SJSA1 (cell line): ENCODE measurements at places on chromosomes 3 and 15. TPM values are rescaled to one million over a fixed set of nuclear protein-coding genes. Genes with fewer than 3 reads are reported as not detected.

BBS4 gene
- total RNA-seq, result 14.4 and 18.5 TPM in 2 replicates

PLCB2 gene
- 34.8 and 61.9 TPM in 2 replicates for total RNA-seq

SLC33A1 gene
- total RNA-seq, result 24.9 and 27.7 TPM in 2 replicates

- H3K27me3 ChIP-seq, result no peaks in the 10 kb centered on the region
- H3K27ac ChIP-seq, result no peak overlapping the region
- no peak for DNase-seq
These were observed 77.9 kb downstream of the APBA2 start for GRCh38 chr15:28963711-28964081.

DNA sequence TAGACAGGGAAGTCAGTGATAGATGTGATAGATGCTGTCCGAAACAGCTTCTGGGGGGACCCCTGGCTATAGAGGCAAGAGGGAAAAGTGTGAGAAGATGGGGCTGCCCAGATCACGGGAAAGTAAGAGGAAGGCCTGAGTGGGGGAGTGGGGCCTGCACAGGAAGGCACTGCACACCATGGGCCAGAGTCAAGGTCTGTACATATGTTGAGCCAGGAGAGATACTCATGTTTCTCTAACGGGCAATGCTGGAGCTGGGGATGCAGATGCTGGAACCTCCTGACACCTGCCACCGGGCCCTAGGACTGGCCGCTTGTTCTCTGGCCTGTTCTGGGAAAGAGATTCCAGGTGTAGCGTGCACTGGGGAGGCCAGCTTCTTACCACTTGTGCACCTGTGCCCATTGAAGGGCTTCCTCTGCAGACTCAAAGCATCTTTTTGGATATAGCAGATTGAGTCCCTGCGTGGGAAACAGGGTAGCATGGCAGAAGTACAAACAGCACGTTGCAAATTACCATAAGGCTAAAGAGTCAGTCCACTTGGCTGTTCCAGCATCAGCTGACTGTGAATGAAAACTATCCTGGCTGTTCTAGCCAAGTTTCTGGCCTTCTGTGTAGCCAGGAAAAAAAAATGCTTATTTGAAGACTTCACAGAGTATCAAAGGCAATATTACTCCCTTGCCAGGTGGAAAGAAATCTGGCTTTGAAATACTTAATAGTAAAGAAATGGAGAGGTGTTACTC, 77.1 kb upstream of the GSK3B start:
- H3K36me3 ChIP-seq, result no peaks in the 10 kb centered on the region
- peaks cover 39% of the 10 kb centered on the region for H3K4me1 ChIP-seq
- no peak overlapping the region for H3K4me3 ChIP-seq
- H3K27ac ChIP-seq, result no peak overlapping the region
- H3K27me3 ChIP-seq, result no peaks in the 10 kb centered on the region
- DNase-seq, result no peak

DNA sequence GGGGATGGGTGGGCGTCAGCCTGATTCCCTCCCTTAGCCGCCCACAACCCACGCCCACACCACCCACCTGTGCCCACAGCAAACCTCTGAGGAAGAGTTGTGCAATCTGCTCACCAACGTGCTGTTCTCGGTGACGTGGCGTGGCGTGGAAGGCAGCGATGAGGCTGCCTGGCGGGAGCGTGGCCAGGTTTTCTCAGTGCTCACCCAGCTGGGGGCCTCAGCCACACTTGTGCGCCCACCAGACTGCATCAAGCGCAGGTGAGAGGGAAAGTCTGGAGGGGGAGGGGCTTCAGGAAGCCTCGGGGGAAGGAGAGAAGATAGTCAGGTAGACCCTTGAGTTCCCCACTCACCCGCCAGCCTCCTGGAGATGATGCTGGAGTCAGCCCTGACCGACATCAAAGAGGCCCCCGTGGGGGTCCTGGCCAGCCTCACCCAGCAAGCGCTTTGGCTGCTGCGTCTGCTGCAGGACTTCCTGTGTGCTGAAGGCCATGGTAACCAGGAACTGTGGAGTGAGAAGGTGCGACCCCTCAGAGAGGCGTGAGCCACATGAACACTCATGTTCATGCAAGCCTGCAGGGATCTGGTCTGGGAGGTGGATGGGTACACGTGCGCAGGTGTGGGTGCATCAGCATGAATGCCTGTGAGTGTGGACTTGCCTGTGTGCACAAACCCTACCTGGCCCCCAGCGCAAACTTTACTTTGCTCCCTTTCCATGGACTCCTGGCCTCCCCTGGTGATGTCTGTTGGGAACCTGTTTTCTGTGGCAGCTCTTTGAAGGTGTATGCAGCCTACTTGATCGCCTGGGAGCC, 21.7 kb downstream of the NBEAL2 start:
- no peak overlapping the region for H3K4me3 ChIP-seq
- H3K4me1 ChIP-seq, result peaks cover 14% of the 10 kb centered on the region
- no peak overlapping the region for H3K27ac ChIP-seq

DNA sequence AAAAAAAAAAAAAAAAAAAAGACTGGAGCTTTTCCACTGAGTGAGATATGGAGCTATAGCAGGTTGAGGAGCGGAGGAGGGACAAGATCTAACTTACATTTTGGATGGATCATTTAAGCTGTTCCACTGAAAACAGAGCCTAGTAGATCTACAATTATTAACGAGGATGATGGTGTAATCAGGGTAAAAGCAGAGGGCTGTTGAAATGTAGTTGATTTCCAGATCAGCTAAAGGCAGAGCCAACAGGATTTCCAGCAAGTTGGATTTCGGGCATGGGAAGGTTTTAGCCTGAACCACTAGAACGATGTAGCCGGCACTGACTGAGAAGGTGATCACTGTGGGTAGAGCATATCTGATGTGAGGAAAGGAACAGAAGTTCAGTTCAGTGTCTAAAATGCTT, 360.7 kb downstream of the EPHB1 start:
- H3K4me3 ChIP-seq, result no peak overlapping the region
- DNase-seq, result no peak
- no peak overlapping the region for H3K27ac ChIP-seq
- no peaks in the 10 kb centered on the region for H3K4me1 ChIP-seq
- no peaks in the 10 kb centered on the region for H3K36me3 ChIP-seq
- no peaks in the 10 kb centered on the region for H3K27me3 ChIP-seq

DNA sequence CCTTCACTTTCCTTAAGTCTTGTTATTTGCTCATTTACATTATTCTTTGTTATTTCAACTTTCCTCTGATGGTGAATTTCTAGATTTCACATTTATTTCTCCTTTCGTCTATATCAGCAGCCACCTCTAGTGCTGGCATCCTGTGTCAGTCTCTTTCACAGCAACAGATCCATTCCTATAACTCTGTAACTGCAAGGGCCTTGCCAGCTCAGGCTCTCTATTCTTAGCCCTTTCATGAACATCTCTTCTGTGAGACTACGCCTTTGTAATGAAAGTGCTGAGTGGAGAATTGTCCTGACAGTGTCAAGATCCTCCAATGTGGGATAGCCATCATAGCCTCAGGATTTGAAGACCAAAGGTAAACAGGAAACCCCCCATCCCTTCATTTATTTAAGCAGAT, 3.9 kb upstream of the SCG3 start:
- H3K27me3 ChIP-seq, result peaks cover 6% of the 10 kb centered on the region; the same call in 1 of the 2 replicates
- no peaks in the 10 kb centered on the region for H3K36me3 ChIP-seq
- no peak overlapping the region for H3K27ac ChIP-seq
- DNase-seq, result no peak

- no peak overlapping the region for H3K4me3 ChIP-seq
- H3K36me3 ChIP-seq, result peaks cover 51% of the 10 kb centered on the region
- peaks cover 7% of the 10 kb centered on the region for H3K4me1 ChIP-seq
- no peaks in the 10 kb centered on the region for H3K27me3 ChIP-seq
- peak; percentile 76 for DNase-seq
These were observed 24.3 kb downstream of the ARHGAP11B start for GRCh38 chr15:30650012-30650929.

DNA sequence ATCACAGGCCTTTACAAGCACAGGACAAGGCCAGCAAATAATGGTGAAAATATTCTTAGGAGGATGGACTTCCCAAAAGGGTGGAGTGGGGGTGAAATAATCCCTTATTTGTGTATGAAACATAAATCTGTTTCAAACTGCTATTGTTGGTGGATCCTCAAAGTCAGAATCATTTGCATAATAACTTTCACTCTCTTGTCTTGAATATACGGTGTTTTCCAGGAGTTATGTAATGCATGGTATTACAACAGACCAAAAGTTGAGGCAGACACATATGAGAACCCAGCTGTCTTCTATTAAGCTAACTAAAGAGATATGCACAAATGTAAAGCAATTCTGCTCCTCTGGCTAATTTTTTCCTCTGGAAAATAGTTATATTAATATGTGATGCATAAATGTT, 57.7 kb downstream of the PRTG start:
- H3K4me1 ChIP-seq, result no peaks in the 10 kb centered on the region
- H3K27ac ChIP-seq, result no peak overlapping the region
- H3K36me3 ChIP-seq, result no peaks in the 10 kb centered on the region
